ENCODE measurements at places on chromosomes 6 and 20. TPM values are rescaled to one million over a fixed set of nuclear protein-coding genes. Genes with fewer than 3 reads are reported as not detected.

DNA sequence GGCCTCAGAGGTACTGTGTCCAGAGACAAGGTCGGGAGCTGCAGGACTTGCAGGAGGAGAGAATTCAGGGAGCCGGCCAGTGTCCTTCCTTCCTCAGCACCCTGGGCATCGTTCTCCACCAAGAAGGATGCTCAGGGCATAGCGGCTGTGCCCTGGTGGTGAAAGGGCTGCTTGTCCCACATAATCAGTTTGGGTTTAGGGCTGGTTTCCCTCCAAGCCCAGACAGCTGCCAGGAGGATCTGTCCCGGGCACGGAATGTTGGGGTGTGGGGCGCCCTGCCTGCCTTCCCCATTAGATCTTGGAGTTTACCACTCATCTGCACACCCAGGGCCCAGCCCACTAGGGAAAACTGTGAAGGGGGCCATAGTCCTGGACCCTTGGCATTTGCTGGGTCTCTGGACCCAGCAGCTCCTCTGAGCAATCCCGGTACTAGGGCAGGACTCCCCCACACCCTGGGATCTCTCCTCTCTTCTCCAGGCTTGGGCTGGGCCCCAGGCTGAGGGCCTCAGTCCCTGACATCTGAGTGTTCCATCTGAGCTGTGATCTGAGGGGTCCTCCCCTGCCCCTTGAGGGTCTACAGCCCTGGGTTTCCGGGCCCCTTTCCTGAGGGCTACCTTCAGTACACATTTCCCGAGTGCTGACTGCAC lies 18.6 kb upstream of the SPDEF start:
- DNase-seq = no peak

- DNase-seq = no peak
Measured at GRCh38 chr20:49340161-49340966, 62.5 kb upstream of the ZNFX1 start.

GRCh38 chr6:82246802-82247504 lies 591 bp downstream of the IBTK start:
- peak; percentile 75 for DNase-seq

DNA sequence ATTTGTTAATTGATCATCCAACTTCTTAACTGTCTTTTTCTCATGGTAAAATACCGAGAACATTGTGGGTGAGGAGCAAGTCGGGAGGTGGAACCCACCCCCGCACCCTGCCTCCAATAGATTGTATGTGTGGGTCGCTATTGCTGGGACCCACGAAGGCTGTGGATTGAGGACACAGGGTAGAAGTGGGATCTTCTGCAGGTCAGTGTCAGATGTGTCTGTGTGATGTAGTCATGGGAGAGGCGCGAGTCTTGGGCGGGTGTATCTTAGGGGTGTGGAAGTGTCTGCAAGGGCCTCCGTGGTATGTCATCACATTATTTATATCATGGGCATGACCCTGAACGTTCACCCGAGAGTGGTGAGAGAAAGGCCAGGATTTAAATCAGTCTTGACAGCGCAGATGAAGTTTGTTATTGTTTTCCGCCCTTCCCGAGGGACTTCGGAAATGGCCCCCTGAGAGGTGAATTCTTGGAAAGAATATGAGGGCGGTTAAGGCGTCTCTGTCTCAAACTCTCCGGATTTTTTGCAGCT lies 472 bp upstream of the PAQR8 start:
- DNase-seq = peak; percentile 31

- DNase-seq = peak; percentile 76
Measured at GRCh38 chr6:109686566-109687265, 4.3 kb downstream of the AK9 start.

BPIFB1 gene
- not detected for total RNA-seq

SCGN gene
- total RNA-seq = 0.26 TPM

MYH7B gene
- 0.08 TPM for total RNA-seq

NRN1 gene
- 57.4 TPM for total RNA-seq

Data from SK-MEL-5 (cell line).